ENCODE measurements at places on chromosomes 5 and 9.

DNA sequence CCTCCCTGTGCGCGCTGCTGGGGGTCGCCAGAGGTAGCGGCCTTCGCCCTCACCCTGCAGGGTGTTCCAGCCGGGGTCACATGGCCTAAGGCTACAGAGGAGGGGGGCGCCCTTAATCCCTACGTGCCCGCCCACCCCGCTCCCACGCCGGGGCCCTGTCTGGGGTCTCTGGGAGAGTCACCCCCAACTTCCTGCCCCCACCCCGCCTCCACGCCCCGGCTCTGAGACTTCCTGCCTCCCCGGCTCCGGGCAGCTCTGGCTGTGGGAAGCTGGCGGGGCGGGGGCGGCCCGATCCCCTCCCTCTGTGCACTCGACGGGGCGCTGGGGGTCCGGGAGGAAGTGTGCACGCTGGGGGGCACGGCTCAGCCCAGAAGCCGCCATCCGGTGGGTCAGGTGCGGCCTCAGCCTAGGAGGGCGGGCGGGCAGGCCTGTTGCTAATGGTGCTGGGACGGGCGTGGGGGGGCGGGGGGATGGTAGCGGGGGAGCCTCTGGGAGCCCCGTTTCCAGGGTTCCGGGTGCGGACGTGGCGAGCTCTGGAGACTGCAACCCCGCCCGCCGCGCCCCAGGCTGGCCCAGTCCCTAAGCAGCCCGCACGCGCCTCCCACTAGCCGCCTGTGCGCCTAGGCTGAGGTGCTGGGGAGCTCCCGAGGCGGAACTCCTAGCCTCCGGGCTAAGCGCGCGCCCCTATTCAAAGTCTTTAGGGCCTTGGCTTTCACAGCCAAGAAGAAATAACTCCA lies 61.6 kb downstream of the CXXC5 start:
- no peak for DNase-seq

DNA sequence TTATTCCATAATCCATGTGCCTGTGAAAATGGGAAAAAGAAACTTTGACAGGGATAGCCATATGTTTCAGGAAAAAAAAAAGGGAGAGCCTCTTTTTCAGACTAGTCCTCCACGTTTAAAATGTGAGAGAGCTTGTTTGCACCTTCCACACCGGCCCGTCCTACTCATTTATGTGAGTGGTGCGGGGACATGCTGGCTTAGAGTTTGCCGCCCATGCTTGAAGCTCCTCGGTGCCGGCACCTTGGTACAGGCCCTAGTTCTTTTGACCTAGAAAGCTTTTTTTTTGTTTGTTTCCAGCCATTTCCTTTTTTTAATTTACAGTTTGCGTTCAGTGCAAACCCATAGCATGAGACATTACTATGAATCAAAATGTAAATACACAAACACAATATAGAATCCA lies 27.8 kb downstream of the PSAT1 start:
- no peak for DNase-seq

GRCh38 chr5:16431490-16431889 lies 34.1 kb downstream of the ZNF622 start:
- DNase-seq: no peak

DNA sequence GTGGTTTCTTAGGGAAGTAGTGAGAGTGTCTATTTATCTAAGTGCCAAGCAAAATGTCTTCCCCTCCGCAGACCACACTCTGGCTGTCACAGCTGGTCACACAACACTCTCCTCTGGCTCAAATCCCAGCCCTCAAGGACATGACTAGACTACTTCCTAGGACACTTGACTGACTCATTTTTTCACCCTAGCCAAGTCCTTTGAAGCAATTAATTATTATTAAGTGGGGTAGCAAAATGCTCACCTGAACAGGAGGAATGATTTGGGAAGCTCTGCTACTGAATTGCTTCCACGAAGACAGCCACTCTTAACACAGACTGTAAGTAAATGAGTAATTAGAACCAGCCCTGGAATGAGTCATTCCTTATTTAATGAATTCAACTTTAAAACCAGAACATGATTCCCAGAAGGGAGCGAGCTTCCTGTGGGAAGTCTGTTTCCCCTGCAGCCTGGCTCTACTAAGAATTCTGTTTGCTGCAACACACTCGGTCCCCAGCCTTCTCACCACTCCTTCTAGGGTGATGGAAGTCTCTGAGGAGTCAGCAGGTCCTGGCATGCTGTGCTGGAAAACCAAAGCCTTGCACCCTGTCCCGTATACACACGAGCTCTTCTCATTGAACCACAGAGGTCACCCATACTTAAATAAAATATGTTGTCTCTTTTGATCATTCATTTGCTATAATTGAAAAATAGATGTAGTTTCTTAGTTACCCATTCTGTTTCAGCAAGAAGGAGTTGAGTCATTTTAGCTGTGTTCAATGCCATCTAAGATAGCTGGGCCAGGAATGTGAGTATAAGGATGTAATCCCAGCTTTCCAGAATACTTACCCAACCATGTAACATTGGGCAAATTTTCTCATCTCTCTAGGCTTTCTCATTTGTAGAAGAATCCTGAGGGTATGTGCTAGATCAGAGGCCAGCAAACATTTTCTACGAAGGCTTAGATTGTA lies 218.6 kb upstream of the RASEF start:
- no peak for DNase-seq

DNA sequence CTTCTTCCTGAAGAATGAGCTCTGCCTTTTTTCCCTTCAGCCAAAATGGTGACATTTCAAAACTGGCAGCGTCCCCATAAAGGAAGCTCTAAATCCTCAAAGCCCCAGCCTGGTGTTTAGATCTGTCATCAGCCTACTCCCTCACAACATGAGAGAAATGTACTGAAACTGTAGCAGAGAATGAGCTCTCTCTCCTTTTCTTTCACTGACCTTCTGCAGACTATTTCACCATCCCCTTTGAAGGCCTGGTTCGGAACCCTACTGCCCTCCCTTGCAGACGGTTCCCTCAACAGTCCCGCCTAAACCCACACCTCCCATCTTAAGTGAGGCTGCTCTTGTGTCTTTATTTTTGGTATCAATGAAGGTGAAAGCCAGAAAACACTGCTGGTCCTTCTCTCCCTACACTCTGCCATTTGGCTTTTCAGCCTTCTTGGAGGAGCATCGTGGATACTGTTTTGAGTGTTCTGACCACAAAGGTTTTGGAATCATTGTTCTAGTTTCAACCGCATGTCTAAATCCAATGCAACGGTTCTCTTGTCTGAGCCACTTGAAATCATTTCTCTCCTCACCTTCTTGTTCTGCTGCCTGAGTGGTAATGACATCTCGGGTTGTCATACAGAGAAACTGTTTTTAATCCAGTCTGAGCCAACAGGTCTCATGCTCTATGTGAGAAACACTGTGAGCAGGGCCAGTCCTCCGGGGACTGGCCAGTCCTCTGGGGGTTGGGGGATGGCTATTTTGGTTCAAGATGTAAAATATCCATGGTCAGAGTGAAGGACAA lies 39.0 kb downstream of the ITK start:
- DNase-seq: no peak

- no peak for DNase-seq
Measured at GRCh38 chr5:124795829-124796228, 49.4 kb upstream of the ZNF608 start.

DNA sequence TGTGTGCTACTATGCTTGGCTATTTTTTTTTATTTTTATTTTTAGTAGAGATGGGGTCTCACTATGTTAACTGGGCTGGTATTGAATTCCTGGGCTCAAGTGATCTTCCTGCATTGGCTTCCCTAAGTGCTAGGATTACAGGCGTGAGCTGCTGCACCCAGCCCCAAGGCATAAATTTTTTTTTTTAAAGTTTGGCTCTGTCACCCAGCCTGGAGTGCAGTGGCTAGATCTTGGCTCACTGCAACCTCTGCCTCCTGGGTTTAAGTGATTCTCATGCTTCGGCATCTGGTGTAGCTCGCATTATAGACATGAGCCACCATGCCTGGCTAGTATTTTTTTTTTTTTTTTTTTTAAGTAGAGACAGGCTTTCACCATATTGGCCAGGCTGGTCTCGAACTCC lies 70.3 kb downstream of the RAB24 start:
- no peak for DNase-seq

- no peak for DNase-seq
Measured at GRCh38 chr5:124981901-124982300, 235.5 kb upstream of the ZNF608 start.

- no peak for DNase-seq
Measured at GRCh38 chr9:80188579-80188978, 616.8 kb downstream of the TLE4 start.

- DNase-seq: no peak
Measured at GRCh38 chr9:100619194-100619593, 41.3 kb downstream of the CAVIN4 start.

- no peak for DNase-seq
Measured at GRCh38 chr9:38166501-38166900, 97.5 kb upstream of the SHB start.

- DNase-seq: no peak
Measured at GRCh38 chr9:1267581-1267980, 217.4 kb downstream of the DMRT2 start.

DNA sequence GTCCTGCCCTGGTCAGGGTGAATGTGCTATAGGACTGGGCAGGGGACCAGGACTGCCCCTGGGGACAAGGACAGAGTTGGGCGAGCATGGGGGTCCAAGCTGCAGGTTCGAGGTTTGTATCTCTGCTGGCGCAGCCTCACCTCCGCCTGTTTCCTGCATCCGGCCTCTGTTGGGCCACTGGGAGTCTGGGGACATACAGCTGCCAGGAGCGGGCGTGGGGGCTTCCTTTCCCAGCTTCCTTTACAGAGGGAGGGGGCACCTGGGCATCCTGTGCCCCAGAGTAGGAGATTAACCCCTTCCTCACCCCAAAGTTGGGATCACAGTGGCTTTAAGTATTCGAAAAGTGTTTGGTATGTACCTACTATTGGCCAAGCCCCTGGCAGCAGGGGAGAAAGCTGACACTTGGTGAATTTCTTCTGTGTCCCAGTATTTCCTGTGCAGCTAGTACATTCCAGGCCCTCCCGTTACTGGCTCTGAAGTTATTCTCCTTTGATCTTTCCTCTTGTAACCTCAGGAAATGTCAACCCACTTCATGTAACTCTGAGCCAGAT lies 19.0 kb downstream of the OLFML2A start:
- DNase-seq: no peak

DNA sequence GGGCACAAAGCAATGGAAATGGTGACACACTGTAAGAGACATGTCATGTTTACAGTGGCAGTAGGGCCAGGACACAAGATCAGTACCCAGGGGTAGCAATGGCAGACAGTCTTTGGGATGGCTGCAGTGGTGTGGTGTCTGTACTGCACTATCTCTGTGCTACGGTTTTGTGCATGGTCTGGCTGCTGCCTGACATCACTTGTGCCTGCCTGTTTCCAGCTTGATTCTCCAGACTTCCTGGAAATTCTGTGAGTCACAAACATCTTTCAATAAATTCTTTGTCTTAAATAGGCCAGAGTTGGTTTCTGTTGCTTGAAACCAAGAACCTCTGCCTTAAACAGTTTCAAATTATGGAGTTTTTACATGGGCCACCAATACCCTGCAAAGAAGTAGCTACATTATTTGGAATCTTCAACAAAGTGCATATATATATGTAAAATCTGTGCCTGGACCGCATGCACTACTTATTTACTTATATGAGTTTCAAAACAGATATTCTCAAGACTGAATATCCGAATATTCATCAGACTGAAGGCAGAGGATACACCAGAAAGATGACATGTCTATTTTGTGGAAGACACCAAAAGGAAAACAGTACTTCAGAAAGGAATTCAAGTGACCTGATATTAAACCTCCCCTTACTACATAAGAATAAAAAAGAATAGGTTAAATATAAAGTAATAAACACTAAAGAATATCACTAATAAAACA lies 188.1 kb downstream of the RFX3 start:
- no peak for DNase-seq

GRCh38 chr9:121261107-121261460 lies 6.9 kb upstream of the GSN start:
- DNase-seq: no peak

GRCh38 chr9:20722221-20722620 lies 38.2 kb downstream of the FOCAD start:
- DNase-seq: no peak

GRCh38 chr9:19554529-19554928 lies 145.7 kb downstream of the ACER2 start:
- DNase-seq: no peak

DNA sequence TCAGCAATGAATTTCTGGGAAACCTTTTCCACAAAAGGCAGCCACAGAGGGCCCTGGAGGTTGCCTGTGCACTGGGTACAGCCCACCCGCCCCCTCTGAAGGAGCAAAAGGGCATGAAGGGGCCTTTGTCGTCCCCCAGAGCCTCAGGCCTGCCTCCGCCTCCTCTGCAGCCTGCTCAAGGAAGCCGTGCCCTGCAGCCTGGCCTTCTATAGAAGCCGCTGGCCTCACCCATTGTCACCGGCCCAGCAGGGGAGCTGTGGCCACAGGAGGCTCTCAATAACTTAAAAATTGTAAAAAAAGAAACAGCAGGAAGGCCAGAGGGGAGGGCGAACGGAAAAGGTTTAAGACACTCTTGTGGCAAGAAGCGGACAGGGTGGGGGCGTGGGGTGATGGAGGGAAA lies 213.3 kb downstream of the IRX2 start:
- no peak for DNase-seq

GRCh38 chr5:26259081-26259480 lies 779.3 kb downstream of the CDH9 start:
- DNase-seq: no peak

DNA sequence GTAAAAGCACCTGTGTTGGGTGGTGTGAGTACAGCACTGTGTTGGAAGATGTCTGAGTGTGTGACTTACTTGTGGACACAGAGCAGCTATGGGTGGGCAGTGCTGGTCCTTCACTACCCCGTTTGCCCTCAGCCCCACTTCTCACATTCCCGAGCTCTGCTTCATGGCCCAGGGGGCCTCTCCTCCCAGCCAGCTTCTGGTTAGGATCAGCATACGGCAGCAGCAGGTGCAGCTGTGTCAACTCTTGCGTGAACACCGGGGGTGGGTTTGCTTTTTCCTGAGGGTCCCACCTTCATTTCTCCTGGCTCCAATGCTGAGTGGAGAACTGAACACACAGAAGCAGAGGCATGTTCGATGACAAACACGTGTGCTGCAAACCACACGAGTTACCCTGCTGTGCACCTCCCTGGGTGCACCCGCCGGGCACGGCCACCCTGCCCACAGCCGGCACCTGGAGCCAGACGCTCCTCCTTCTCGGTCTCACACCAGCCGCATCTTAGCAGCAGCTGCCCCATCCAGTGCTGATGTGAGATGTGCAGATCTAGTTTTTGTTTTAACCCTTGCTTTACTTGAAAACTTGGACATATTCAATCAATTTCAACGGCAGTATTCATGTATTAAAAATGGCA lies 14.9 kb upstream of the SLC6A3 start:
- no peak for DNase-seq

GRCh38 chr5:53479045-53479589 lies 1.3 kb upstream of the FST start:
- no peak for DNase-seq

DNA sequence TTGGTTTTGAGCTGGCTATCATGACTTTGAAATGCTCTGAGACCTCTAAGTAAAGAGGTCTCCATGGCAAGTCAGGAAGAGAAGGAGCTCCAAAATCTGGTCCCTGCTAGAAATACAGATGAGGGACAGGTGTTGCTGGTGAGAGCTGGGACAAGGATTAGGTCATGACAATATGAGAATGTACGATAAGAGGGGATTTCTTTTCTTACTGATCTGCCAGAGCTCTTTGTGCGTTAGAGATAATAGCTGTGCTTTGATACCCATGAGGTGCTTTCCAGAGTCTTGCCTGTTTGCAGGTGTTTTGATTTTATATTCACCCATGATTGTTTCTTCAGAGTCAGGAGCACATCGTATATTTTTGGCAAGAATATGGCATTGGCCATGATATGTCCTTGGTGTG lies 56.5 kb downstream of the ANKRD33B start:
- no peak for DNase-seq
